NCI-H526 treated with DMSO at 0.1 percent for 48 hours (cell line): ENCODE measurements at places on chromosomes 2 and 18.

- no peak for DNase-seq
Observed at GRCh38 chr18:62828091-62828640, 112.8 kb downstream of the PHLPP1 start.

DNA sequence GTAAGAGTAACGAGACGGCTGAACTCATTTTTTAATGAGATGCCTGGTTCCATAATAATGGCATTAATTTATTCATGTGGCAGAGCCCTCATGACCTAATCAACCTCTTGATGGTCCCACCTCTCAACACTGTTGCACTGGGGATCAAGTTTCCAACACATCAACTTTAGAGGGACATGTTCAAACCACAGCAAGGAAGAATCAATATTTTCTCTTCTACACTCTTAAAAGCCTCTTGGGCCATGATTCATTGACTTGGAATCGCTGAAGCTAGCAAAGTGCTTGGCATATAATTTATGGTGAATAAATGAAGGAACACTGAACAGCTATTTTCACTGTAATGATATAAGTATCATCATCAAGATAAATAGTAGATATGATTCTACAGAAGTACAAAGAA is 333.0 kb downstream of the TNS1 start:
- no peak for DNase-seq

GRCh38 chr18:5488844-5489243 is 55.0 kb downstream of the EPB41L3 start:
- no peak for DNase-seq

DNA sequence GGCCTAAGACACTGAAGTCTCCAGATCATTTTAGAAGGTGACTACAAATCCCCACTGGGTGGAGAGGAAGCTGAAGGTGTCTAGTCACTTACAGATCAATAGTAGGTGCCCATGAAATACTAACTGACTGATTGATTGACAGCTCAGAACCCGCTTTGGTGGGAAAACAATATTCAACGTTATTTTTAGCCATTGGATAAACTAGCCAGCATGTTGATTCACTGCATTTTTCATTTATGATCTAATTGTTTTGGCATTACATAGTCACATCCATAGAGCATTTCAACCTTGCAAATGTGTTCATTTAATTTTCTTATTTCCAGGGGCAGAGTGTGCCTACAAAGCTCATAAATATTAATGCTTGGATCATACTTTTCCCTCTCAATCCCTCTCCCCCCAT is 162.3 kb downstream of the MREG start:
- DNase-seq: no peak

DNA sequence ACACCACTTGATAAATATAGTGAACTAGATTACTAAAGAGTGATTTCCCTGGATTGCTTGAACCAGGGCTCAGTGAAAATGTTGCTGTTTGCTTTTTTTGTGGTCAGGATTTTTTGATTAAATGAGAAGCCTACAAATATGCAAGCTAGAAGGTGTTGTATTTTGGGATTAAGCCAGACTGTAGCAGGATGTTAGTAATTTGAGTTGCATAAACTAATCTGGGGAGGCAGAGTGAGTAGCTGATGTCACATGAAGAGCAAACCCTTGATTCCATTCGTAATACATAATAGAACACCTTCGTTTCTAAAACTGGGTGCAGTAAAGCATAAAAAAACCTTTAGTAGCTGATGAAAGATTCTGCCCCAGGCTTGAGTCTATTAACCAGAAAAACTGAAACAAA is 32.0 kb downstream of the NEDD4L start:
- no peak for DNase-seq

DNA sequence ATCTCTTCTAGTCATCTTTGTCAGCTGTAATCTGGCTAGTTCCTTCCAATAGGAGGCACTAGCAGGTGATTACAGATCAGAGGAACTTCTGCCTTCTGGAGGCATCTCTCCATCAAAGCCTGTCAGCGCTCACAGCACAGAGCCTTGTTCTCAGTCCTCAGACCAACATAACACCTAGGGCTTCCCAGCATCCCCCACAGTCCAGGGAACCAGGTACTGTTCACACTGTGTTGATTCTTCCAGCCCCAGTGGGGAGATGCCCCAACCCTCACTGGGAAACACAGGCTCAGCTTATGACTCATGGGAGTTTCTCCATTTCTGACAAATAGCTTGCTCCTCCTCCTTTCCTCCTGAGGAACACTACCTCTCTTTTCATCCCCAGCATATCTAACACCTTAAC is 601.7 kb downstream of the CBLN2 start:
- no peak for DNase-seq

DNA sequence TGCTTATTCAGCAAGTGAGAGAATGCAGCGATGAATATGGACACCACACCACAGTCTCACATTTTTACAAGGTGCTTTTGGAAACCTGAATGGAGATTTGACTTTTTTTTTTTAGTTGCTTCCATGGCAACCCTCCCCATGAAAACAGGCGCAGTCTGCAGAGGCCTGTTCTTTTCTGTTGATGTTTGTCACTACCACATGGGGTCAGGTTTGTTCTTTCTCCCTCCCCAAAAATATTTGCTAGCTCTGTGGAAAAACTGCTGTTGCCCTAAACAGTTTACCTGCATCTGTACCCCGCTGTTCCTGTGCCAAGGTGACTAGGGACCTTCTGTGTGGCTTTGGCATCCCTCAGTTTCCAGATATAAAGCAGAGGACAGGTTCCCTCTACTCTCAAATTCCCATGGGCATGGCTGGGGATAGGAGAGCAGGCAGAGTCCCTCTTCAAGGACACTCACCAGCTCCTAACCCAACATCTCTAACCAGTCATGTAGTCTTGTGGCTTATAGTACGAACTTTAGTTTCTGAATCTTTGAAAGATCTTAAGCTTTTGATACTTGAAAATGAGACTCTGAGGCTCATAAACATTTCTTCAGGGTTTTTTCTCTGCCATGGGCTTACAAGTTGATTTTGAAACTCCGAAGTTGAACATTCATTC is 14.7 kb upstream of the MAPRE2 start:
- no peak for DNase-seq

GRCh38 chr2:74740741-74741431 is 86.8 kb downstream of the SEMA4F start:
- DNase-seq: no peak

DNA sequence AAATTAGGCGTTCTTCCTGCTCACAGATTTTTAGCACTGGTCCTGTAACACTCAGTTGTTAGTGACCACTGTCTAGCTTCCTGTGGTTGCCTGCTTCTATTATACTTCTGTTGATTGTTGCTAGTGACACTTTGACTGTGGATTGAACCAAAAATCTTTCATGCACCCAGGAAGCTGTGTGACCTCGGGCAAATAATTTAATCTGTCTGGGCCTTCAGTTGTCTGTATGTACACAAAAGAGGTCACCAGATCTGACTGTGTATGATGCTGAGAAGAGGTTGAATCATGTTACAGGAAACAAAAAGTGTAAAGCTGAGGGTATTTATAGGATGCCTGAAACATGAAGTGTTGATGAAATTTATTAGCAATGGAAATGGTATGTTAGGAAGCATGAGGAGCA is 12.7 kb downstream of the ICOS start:
- no peak for DNase-seq
